Activated T-cell treated with anti-CD3 and anti-CD28 coated beads, Interleukin-2, amount 50 U/mL, for 4 hours (primary cell): ENCODE measurements at places on chromosomes 11 and 22.

DNA sequence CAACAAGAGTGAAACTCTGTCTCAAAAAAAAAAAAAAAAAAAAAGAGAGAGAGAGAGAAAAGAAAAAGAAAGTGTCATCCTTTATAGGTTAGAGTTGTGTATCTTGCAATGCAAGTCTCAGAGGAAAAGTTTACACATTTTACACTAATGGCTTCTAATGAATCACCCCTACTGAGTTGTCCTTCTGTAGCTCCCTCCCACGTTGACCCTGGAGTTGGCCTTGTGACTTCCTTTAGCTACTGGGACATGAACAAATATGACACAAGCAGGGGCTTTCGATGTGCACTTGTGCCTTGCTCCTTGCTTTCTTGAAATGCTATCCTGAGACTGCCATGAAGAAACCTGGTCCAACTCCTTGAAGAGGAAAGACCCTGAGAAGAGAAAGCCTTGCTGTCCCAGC is 2.4 kb upstream of the SMCO4 start:
- no peak for DNase-seq

DNA sequence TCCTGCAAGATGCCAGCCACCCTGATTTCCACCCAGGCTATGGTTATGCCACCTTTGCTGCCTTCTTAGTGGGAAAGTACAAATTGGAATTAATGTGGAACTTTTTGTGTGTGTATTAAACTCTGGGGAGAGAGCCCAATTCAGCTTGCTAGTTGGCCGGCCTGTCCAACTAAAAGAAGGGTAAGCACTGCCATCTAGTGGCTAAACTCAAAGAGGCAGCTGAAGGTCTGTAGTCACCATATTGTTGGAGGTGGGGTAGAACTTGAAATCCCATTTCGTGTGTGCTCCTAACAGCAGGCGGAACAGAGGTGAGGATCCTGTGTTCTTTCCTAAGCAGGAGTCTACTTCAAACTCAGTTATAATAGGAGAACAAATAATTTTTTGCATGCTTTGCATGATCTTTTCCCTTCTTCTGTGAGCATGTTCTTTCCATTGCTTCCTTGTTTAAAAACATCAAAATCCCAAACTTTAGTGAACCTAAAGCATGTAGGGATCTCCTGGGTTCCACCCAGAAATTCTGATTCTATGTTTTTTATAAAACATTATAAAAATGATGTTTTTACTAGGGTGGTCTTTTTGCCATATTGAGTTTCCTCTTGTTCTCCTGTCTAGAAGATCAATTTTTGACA is 138.8 kb upstream of the SORL1-AS1 start:
- DNase-seq: peak; percentile 67

DNA sequence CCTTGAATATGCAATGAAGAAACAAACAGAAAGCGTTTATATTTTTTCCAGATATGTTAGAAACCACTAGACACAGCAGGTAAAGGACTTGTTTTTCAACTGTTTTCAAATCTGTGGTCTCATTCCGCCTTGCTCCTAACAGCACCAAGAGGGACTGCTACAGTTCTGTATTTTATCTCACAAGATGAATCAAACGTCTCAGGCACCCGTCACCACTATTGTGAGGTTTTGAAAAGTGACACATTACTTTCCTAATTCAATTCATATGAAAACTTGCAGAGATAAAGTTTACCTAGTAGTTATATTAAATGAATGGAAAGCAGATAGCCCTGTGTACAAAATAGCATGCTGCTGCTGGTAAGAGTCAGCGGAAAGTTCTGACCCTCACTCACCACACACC is 386.3 kb downstream of the ETS1 start:
- no peak for DNase-seq

GRCh38 chr11:61004761-61005181 is 33.3 kb downstream of the CD6 start:
- DNase-seq: no peak

- no peak for DNase-seq
These were observed 1.9 kb downstream of the SLCO2B1 start for GRCh38 chr11:75152651-75153427.

DNA sequence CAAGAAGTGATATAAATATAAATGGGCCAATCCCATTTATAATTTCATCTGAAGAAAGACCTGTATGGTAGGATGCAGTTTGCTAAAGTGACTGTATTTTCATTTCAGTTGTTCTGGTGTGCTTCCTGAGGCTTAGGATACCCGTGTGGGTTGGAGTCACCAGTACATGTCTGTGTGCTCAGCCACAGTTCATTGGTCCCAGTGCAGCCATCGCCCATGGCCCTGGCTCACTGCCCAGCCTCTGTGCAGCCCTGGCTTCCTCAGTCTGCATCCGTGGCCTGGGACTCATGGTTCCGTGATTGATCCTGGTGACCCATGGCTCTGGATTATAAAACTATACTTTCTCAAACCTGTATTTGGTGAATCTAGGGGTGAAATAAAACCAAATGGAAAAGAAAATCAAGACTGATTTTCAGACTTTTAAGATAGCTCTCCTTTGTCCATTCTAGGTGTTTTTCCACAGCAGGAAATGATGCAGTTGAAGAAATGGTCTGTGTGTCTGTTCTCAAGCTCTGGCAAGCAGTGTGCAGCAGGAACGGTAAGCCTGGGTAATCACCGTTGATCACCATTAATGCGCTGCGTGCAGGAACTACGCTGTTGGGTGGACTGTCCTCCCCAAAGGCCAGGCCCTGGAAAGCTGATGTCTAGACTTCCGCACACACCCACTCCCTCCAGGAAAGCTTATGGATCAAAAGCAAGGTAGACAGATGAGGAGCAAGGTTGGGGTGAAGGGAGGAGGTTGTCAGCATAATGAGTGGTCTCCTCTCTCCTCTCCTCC is 27.2 kb downstream of the TTC12 start:
- DNase-seq: no peak

DNA sequence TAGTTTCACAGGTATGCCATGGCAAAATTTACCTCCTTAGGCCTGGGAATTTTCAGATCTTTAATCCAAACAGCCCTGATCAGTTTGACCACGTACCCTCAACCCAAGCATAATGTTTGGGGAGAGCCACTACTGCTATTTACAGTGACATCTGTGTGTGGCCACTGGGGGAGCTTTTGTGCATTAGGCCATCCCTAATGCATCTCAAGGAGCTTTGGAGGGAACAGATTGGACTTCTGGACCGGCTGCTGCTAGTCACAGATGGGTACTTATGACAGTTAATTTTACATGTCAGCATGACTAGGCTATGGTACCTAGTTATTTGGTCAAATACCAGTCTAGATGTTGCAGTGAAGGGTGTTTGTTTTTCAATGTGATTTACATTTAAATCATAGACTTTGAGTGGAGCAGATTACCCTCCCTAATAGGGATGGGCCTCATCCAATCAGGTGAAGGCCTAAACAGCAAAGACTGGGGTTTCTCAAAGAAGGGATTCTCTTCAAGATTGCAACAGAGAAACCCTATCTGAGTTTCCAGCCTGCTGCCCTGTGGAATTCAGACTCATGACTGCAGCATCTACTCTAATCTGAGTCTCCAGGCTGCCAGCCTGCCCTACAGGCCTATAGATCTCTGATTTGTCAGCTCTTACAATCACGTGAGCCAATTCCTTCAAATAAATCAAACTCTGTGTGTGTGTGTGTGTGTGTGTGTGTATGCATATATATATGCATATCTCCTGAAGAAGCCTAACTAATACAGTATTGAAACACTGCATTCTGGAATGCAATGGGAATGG is 38.0 kb upstream of the GALNT18 start:
- no peak for DNase-seq

DNA sequence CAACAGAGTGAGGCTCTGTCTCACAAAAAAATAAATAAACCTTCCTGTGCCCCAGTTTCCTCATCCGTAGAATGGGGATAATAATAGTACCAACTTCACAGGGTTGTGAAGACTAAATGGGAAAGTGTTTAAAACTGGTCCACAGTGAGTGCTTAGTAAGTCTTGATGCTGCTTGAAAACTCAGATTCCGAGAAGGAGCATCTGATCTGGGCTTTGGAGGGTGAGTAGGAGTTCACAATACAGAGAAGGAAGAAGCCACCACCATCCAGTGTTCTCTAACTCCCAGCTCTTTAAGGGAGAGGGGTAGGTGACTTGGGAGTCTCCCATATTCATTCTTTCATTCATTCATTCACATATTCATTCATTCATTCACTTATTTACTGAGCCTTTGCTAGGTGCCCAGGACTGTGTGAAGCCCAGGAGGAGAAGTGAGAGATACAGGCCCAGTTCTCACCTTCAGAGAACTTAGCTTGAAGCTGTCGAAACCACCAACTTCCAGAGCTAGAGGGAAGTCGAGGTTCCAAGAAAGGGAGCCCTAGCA is 17.7 kb downstream of the CYTH4 start:
- DNase-seq: no peak

DNA sequence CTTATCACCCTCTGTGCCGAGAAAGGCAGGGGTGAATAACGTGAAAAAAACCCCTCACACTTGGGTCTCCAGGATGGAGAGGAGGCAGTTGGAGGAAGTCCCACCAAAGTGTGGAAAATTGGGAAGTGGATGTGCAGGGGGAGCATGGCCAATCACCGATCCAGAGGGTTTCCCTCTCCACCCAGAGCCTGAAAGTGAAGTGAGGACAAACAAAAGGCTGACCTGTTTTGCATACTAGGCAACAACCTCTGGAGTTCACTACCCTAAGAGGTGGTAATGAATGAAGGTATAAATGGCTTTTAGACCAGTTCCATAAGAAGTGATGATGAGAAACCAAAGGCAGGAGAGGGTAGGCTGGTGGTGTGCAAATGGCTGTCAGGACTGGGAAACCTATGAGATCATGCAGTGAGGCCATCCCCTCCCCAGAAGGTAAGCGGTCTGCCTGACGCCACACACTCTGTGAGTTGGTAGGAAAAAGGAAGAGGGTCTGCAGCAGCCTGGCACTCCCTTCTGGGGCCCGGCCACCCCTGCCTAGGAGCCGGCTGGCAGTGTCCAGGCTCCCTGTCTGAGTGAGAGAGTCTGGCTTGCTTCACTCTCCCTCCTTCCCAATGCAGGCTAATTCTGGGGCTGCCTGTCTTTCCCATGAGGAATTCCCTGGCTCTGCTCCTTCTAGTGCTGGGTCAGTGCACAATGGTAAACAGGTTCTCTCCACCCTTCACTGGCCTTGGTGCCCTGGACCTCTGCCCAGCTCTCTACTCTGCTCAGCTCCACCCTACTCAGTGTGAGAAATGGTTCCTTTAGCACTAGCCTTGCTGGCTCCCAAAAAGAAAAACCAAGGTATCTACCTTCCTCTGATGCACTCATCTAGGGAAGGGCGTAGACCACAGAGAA is 15.6 kb downstream of the TBC1D10A start:
- DNase-seq: no peak

DNA sequence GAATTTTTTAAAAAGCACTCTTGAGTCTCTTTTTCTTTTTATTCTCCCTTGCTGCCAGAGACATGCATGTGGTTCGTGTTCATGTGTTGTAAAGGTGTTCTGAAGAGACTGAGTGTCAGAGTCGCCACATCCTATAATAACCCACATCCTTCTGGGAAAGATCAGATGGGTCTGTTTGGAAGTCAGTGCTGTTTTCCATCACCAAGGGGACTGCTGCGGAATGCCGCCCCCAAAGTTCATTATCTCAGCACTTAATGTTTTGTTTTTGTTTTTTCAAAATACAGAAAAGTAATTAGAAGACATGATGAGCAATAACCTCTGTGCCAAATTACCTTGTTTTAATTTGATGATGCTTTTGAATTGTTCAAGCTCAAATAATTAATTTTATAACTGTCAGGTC is 56.9 kb upstream of the EIF3M start:
- no peak for DNase-seq

DNA sequence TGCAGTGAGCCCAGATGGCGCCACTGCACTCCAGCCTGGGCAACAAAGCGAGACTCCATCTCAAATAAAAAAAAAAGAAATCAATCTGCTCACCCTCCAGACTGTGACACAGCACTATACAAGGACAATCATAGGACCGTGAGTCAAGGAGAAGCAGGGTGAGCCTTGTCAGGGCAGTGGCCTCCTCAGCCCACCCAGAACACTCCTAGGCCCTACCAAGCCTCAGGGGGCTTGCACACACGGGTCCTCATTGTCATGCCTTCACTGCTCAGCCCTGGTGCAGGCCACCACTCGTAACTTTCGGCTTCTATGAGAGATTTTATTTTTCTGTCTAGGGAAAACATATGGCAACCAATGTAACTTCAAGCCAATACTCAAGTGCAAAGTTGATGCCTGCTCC is 35.8 kb downstream of the DGCR2 start:
- no peak for DNase-seq

DNA sequence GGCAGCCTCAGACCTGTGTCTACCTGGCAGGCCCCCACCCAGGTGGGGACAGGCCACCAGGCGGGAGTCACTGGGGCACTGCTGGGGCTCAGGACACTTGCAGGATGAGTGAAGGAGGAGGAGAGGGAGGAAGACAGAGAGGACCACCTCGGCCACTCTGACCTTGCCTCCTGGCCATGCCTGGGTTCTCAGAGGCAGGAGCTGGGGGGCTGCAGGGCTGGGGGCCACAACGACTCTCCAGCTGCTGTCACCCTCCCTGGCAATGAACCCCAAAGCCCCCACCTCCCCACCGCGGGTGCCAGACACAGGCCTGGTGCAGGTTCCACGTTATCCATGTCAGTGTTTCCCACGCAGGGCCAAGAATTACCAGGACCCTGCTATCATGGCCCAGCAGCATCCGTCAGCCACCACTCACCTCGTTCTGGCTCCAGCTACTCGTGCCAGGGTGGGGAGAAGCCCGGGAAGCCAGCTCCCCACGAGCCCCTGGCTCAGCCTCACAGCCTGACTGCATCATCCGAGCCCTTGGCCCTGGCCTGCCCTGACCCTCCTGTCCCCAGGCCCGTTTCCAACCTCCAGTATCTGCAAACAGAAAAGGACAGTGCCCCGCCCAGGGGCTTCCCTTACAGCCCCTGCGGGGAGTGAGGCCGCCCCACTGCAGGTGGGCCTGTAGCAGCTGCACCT is 62.4 kb downstream of the BRD1 start:
- no peak for DNase-seq

DNA sequence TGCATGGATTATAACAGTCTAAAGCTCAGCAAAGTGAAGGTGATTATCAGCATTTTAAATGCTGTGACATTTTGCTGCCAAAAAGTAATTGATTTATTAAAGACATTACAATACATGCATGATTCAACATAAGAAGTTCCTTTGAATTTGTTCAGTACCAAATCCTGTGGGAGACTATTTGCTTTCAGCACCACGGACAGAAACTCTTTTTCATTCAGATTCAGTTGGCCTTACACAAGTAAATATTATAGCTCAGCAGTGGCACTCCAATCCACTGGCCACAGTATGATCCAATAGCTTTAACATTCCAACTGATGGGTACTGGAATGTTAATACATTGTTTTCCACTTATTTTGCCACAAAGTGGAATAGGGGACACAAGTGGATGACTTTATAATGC is 806.7 kb downstream of the NTM start:
- DNase-seq: no peak

- no peak for DNase-seq
These were observed 10.0 kb upstream of the ABCC8 start for GRCh38 chr11:17486646-17487045.

- peak; percentile 24 for DNase-seq
These were observed at the start of gene RFPL2 for GRCh38 chr22:32204856-32205722. TSS of gene RFPL2 (minus strand) at chr22:32205073. CDS start at chr22:32202451, 2,622 bp downstream.

DNA sequence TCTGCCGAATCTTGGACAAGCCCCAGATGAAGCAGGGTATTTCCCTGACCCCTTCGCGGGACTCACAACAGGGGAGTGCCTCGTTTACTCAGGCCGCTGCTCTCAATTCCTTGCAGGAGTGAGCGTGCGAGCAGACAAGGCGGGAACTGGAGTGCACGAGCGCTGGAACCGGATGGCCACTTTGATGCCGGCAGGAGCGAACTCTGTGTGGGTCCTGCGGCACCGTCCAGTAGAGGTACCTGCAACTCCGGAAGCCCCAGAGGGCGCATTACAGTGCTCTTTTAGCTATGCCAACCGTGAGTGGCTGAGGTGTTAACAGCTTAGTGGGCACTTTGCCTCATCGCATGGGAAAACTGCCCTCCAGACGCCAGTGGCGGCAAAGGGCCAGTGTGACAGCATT is 182.3 kb upstream of the ANO3 start:
- no peak for DNase-seq
